ENCODE measurements at places on chromosomes 3 and 15. TPM values are rescaled to one million over a fixed set of nuclear protein-coding genes. Genes with fewer than 3 reads are reported as not detected.

CDC25A gene
- 50.9 TPM for total RNA-seq

CCR3 gene
- not detected for total RNA-seq

TYRO3 gene
- 311 TPM for total RNA-seq

GUCA1C gene
- total RNA-seq, result not detected

CAMKV gene
- 0.75 TPM for total RNA-seq

PTPN9 gene
- total RNA-seq, result 50.9 TPM

SLC22A13 gene
- 0.13 TPM for total RNA-seq

NPAP1 gene
- total RNA-seq, result 0.18 TPM

ST3GAL6 gene
- total RNA-seq, result 6.0 TPM

ALG1L2 gene
- total RNA-seq, result 5.6 TPM

KBTBD12 gene
- 0.42 TPM for total RNA-seq

SPATA12 gene
- not detected for total RNA-seq

SCN11A gene
- 0.63 TPM for total RNA-seq

FGD5 gene
- 22.5 TPM for total RNA-seq

PRR23B gene
- total RNA-seq, result not detected

DET1 gene
- 4.4 TPM for total RNA-seq

CKMT1B gene
- total RNA-seq, result 4.7 TPM

GALNT15 gene
- 0.23 TPM for total RNA-seq

GOLGA8S gene
- total RNA-seq, result not detected

DAPK2 gene
- total RNA-seq, result 1.4 TPM

CP gene
- 0.59 TPM for total RNA-seq

CLDN1 gene
- 8.7 TPM for total RNA-seq

IGDCC3 gene
- 6.3 TPM for total RNA-seq

TIMP4 gene
- 5.7 TPM for total RNA-seq

ST8SIA2 gene
- 8.9 TPM for total RNA-seq

SLC6A20 gene
- 1.5 TPM for total RNA-seq

DPPA2 gene
- 1.6 TPM for total RNA-seq

CTXN2 gene
- total RNA-seq, result not detected

GRM2 gene
- total RNA-seq, result 7.4 TPM

CACNA2D2 gene
- 20.7 TPM for total RNA-seq

MPI gene
- total RNA-seq, result 50.0 TPM

FGF7 gene
- total RNA-seq, result not detected

TICRR gene
- 22.0 TPM for total RNA-seq

EPHA3 gene
- total RNA-seq, result 0.27 TPM

WNT5A gene
- total RNA-seq, result 1.2 TPM

P2RY13 gene
- total RNA-seq, result not detected

ACAN gene
- total RNA-seq, result 0.23 TPM

FBXO40 gene
- not detected for total RNA-seq

NDN gene
- total RNA-seq, result 40.1 TPM

BOC gene
- total RNA-seq, result 9.6 TPM

CADM2 gene
- 24.1 TPM for total RNA-seq

KLHL40 gene
- total RNA-seq, result not detected

CGNL1 gene
- total RNA-seq, result 98.0 TPM

VGLL3 gene
- 0.44 TPM for total RNA-seq

DPPA4 gene
- total RNA-seq, result 321 TPM

KIF7 gene
- total RNA-seq, result 10.5 TPM

PXYLP1 gene
- total RNA-seq, result 37.7 TPM

LYZL4 gene
- total RNA-seq, result not detected

REC114 gene
- total RNA-seq, result not detected

VEPH1 gene
- total RNA-seq, result 7.9 TPM
